ENCODE measurements at places on chromosomes 2 and 18. TPM values are rescaled to one million over a fixed set of nuclear protein-coding genes. Genes with fewer than 3 reads are reported as not detected.

NCKAP5 gene
- not detected for total RNA-seq

SERPINB3 gene
- total RNA-seq = not detected

CDH7 gene
- not detected for total RNA-seq

ITPRIPL1 gene
- 28.4 TPM for total RNA-seq

MGAT4A gene
- total RNA-seq = 49.4 TPM

ERBB4 gene
- total RNA-seq = not detected

FAM117B gene
- 15.3 TPM for total RNA-seq

GATA6 gene
- not detected for total RNA-seq

ASIC4 gene
- total RNA-seq = not detected

STARD6 gene
- not detected for total RNA-seq

CCDC150 gene
- total RNA-seq = 11.8 TPM

TBR1 gene
- total RNA-seq = not detected

CPS1 gene
- total RNA-seq = 3.2 TPM

RAB6C gene
- not detected for total RNA-seq

DNA sequence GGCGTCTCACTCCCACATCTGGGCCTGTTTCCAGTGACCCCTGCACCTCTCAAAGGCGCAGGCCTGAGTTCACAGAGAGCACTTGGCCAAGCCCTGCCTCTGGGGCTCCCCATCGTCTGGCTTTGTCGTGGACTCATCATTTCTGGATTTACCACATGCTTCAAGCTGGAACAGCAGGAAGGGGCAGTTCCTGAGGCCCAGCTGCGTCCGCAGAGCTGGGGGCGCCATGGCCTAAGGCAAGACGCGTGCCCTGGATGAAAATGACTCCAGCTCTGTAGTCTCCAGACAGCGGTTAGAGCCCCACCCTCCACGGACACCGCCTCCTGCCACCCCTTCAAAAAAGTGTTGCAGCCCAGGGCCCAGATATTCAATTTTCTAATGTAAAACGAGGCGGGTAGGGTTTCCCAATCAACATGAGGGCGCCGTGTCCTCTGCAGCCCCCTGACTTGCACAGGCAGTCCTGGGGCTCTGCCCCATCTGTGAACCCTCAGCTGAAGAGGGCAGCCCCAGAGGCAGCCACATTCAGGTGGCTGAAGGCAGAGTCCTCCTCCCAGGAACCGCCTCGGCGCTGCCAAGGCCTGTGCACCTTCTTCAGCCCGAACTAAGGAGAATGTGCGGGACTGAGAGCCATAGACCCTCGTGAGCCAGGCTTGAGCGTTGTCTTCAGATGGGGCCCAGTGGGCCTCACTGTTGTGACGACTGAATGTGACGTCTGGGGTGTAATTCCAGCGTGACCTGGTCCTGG is 85.5 kb downstream of the NFATC1 start:
- DNase-seq = no peak

- no peak for DNase-seq
Measured at GRCh38 chr2:181047829-181048228, 67.4 kb downstream of the UBE2E3 start.

- no peak for DNase-seq
Measured at GRCh38 chr2:143564419-143564818, 435.2 kb downstream of the ARHGAP15 start.

- no peak for DNase-seq
Measured at GRCh38 chr18:41373612-41374011, 581.4 kb upstream of the PIK3C3 start.

GRCh38 chr18:45103319-45104048 is 422.8 kb downstream of the SETBP1 start:
- DNase-seq = no peak

GRCh38 chr2:108776475-108776874 is 10.1 kb upstream of the CCDC138 start:
- DNase-seq = no peak

DNA sequence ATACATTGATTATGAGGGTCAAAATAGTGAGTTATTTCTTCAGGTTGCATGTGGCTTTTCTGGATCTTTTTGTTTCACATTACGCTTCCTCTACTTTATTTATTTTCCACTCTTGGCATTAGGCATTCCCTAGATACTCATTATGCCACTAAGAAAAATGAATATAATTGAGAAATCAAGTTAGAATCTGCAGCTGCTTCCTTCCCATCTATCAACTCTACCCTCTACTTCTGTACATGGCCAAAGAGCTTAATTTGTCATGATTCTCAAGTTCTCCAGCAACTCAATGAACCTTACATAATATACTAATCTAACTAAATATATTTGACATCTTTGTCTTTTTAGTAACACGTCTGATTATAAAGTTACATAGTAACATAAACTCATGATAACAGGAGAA is 598.1 kb upstream of the LRRTM4 start:
- no peak for DNase-seq

- DNase-seq = no peak
Measured at GRCh38 chr2:186950694-186951093, 101.7 kb upstream of the ZSWIM2 start.

DNA sequence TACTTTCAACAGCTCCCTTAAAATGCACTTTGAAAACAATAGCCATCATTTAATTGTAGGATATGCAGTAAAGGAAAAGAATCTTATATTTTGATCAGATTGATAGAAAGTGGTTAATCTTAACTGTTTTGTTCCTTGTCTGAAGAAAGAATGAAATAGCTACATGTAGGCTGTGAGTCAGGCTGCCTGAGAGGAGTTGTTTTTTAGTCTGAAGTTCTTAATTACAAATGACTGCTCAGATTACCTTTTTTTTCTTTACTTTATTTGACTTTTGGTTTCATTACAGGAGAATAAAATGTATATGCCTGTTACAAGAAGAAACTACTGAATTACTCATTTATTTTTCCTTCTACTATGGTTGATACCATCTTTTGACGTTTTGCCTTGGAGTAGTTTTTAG is 56.8 kb downstream of the AGFG1 start:
- no peak for DNase-seq

GRCh38 chr18:21820033-21820810 is 79.6 kb downstream of the MIB1 start:
- DNase-seq = no peak

GRCh38 chr18:62479574-62479973 is 43.3 kb upstream of the ZCCHC2 start:
- no peak for DNase-seq

- peak; percentile 89 for DNase-seq
Measured at GRCh38 chr2:238231251-238231793, 8.5 kb downstream of the HES6 start.

DNA sequence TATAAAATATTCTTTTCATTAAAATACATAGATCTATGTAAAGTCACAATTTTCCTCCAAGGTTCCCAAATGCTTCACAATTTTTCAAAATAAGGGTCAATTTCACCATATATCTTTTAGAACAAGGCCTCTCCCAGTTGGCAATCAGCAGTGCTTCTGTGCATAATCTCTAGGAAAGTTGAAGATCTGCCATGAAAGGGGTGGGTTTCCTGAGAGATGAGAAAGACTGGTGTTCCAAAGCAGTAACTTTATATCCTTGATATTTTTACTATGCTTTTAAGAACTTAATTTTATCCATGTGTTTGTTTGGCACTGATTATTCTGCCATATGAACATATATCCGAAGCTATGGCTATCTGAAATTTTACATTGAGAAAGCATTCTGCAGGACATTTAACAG is 199.4 kb upstream of the CYP26B1 start:
- DNase-seq = no peak

GRCh38 chr18:49851624-49852023 is 38.3 kb upstream of the ACAA2 start:
- DNase-seq = no peak

DNA sequence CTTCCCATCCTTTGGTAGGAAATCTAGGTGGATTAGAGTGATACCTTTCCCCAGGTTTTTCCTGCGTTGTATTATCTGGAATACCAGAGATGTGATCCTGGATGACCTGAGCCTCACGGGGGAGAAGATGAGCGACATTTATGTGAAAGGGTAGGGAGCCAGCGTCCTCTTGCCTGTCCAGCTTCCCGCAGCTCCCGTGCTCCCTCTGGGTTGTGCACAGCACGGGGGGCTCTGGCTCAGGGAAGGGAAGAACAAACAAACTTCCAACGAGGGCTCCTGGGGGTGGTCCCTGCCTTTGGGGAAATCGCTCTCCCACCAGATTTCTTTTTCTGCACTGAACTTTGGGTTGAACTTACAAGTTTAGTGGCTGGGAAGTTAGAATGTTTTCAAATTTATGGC is 215.7 kb downstream of the DYSF start:
- no peak for DNase-seq

GRCh38 chr2:233285921-233286320 is 21.7 kb upstream of the SAG start:
- no peak for DNase-seq

GRCh38 chr18:63098018-63098981 is 221.3 kb downstream of the BCL2 start:
- DNase-seq = peak; percentile 66

GRCh38 chr2:112607680-112608438 is 23.4 kb downstream of the CHCHD5 start:
- no peak for DNase-seq

- no peak for DNase-seq
Measured at GRCh38 chr2:112321375-112322320, 46.3 kb downstream of the ZC3H6 start.

- DNase-seq = no peak
Measured at GRCh38 chr2:88018909-88019308, 2.6 kb upstream of the RNU2-63P start.

- DNase-seq = no peak
Measured at GRCh38 chr2:162537651-162538050, 193.7 kb downstream of the GCA start.

All from activated CD4-positive, alpha-beta T cell treated with anti-CD3 and anti-CD28 coated beads for 36 hours (primary cell).